ENCODE measurements at places on chromosomes 2 and 18.

GRCh38 chr2:169729274-169729605 is 4.4 kb upstream of the KLHL23 start:
- no peak for DNase-seq

GRCh38 chr2:763766-764525 is 86.7 kb upstream of the TMEM18 start:
- DNase-seq: no peak

GRCh38 chr2:9205486-9205885 is 1.1 kb upstream of the ASAP2 start:
- no peak for DNase-seq

DNA sequence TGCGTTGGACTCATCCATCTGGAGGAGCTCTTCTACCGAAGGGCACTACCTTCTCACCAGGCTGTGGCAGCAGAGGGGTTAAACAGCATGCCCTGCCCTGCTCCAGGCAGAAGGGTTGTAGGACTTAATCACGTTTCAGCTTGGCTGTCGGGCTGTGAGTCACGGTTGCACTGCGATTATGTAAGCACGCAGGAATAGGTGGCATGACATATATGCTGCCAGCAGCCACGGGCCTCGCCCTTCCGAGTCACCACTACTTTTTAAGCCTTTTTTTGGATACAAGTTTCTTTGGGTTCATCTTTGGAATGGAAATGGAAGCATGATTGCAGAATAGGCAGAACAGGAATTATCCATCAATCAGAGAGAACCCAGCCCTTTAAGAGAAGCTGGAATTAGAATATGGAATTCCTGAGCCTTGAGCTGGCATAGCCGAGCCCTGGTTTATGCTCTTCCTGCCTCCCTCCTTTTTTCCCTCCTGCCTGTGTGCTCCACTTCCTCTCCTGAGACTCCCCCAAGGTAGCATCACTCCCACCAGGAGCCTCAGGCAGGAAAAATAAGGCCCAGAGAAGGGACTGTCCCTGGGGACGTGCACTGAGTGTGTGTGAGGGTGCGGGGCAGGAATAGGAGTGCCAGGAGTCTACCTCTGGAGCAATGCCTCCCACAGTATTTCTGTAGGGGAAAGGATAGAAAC is 86.8 kb downstream of the SEMA4F start:
- DNase-seq: no peak

DNA sequence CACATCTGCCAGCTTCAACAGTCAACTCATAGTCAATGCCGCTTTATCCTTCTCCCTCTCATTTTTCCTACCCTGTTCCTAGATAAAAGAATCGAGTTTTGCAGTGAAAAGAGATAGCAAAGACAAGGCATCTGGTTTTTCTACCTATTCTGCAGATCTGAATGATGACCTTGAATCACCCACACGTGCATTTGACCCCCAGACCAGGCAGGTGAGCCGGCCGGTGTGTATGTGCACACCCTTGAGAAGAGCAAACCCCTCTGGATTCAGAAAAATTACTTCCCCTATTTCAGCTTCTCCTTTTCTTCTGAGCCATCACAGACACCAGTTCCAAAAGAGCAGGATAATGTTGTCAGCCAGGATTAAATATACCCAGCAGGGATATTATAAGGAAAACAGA is 115.6 kb upstream of the ST6GAL2 start:
- no peak for DNase-seq

DNA sequence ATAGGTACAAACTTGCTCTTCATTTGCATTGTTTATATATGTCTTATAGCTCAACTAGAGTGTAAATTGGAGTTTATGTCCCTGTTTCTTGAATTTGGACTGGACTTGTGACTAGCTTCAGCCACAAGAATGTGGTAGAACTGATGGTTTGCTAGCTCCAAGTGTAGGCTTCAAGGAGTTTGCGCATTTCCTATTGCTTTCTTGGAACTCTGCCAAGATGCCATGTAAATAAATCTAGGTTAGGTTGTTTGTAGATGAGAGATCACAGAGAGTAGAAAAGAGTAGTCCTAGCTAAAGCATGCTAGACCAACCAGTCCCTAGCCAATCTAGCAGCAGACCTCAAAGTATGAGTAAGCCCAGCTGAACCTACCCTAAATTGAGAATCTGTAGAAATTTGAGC is 183.0 kb upstream of the CYP26B1 start:
- DNase-seq: no peak

GRCh38 chr2:238097988-238098871 is 1.9 kb upstream of the ESPNL start:
- DNase-seq: peak; percentile 87

- DNase-seq: no peak
Measured at GRCh38 chr2:233934524-233934923, 17.4 kb downstream of the TRPM8 start.

DNA sequence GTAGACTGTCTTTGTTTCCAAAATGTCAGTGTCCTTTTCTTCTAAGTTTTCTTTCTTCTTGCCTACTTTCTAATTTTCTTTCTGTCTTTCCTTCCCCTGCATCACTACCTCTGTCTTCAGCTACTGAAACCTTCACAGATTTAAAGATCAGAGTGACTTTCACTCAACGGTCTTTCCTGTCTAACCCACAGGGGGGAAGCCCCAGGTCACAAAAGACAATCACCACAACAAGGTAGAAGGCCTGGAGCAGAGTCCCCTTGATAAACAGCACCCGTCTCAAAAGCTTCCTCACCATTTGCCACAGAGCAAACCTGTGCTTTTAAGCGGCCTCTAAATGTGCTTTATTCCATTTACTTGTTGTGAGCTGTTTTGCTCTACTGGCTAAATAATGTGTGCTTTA is 665.4 kb downstream of the BCL11A start:
- DNase-seq: no peak

DNA sequence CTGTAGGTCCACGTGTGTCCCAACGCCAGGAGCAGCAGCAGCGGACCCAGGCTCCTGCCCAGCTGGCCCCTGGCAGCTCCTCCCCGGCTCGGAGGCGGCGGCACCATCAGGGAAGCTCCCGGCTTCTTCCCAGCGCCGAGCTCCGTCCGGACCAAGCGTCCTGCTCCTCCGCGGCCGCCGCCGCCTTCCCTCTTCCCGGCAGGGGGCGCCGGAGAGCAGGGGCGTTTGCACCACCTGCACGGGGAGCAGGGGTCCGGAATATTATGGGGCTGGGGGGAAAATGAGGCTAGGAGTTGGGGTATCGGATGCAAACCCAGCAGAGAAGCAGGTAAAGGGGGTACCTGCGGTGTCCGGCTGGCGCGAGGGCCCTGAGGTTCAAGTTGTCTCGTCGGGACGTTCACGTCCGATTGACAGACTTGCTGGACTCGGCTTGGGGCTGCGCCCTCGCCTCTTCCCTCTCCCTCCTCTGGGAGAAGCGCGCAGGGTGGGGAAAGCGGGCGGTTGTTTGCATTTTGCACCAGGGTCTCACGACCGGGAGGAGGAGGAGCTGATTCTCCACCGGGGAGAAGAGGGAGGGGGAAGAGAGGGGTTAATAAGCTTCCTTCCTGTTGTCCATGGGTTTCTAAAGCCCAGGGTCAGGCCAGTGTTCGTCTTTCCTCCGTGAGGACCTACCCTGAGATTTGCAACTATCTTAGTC is at the start of gene CCBE1:
CCBE1 (minus strand) TSS at position 188 of the 697 bp plus-strand sequence.
- DNase-seq: peak; percentile 55

- DNase-seq: no peak
Measured at GRCh38 chr2:235027558-235028214, 75.9 kb downstream of the SH3BP4 start.

GRCh38 chr2:53424902-53425301 is 342.7 kb upstream of the CHAC2 start:
- no peak for DNase-seq

Data from K562 (cell line).